ENCODE measurements at places on chromosomes 3 and 15.
A peak's percentile ranks its signal among the peaks of the same experiment; 100 is the strongest.

DNA sequence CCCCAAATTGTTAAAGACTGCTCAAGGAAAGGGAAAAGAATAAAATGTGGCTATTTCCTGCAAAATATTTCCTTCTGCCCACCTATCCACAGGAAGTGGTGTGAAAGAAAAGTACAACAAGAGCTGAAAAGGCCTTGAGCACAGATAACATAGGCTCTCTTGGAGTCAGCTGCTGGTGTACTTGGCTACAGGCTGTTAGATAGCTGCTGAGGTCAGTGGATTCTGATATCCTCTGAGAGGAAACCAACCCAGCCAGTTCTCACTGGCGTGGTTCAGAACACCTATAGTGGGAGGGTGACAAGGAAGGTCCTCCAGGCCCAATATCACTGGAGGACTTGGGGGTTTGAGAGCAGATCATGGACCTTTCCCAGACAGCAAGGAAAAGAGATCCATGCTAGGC is 124.4 kb upstream of the GAP43 start:
- DNase-seq: no peak

DNA sequence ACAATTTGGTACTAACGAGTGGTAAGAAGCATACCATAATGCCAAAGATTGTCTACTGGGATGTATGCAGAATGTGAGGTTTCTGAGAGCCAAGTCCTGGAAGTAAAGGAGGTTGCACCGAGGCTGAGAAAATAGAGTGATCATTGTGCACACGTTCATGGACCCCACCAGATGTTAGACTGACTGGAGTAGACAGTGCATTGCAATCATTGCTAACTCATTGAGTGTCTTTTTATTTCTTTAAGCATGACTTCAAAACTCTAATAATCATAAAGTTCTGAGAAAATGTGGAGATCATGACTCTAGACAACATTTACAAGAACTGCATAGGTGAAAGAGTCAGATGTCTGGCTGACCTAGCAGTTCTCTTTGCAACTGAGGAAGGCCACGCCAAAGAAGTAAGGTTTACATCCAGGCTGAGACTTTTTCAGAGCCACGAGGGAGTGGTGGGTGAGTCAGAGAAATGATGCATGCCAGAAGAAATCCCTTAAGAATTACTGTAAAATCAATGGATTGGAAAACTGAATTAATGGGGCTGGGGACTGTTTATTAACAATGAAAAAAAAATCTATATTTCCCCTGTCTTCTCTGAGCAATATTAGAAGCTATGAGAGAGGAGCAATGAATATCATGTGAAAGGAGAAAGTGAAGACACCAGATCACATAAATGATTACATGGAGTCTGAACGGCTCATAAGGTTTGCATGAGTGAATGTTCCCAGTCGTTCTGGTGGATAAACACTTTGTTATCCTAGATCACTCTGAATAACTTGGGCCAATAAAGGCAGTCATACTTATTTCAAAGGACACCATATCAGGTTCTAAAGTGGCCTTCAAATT is 76.0 kb upstream of the SLC25A26 start:
- DNase-seq: no peak

- no peak for DNase-seq
Measured at GRCh38 chr3:9216736-9217135, 32.7 kb downstream of the SRGAP3 start.

DNA sequence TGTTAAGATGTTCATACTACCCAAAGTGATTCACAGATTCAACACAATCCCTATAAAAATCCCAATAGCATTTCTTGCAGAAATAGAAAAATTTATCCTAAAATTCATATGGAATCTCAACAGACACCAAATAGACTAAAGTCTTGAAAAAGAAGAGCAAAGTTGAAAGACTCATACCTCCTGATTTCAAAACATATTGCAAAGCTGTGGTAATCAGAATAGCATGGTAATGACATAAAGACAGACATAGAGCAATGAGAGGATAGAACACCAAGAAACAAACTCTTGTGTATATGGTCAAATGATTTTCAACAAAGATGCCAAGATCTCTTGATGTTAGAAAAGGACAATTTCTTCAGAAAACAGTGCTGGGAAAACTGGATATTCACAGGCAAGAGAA is 8.3 kb downstream of the GLB1 start:
- DNase-seq: no peak

DNA sequence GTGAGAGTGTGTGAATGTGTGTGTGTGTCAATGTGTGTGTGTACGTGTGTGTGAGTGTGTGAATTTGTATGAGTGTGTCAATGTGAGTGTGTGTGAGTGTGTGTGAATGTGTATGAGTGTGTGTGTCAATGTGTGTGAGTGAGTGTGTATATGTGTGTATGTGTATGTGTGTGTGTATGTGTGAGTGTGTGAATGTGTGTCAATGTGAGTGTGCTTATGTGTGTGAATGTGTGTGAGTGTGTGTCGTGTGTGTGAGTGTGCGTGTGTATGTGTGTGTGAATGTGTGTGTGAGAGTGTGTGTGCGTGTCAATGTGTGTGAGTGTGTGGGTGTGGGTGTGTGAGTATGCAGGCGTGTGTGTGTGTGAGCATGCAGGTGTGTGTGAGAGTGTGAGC is 93.5 kb upstream of the ALDH1A3 start:
- DNase-seq: no peak

GRCh38 chr3:122793568-122794416 is at the start of gene HSPBAP1:
TSS of gene HSPBAP1 (minus strand) at chr3:122793831. CDS start at chr3:122793680, 151 bp downstream.
- peak; percentile 92 for DNase-seq

- DNase-seq: no peak
Measured at GRCh38 chr3:102057781-102058421, 208.6 kb downstream of the NFKBIZ start.

DNA sequence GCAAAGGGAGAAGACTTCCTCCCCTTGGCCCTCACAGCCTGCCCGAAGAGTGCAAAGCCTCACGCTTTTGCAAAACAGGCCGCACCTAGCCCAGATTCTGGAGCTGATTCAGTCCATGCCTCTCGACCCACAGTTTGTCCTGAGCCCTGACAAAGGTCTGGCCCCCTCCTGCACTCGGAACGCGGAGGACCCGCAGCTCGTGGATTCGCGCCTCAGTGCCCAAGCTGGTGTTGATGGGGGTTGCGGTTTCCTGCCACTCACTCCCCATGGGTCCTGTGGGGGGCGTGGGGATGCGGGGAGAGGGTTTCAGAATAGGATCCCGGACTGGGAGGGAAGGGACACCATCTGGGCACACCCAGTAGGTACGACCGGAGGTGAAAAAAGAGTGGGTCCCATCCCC is 594 bp upstream of the CRABP1 start:
- DNase-seq: no peak

DNA sequence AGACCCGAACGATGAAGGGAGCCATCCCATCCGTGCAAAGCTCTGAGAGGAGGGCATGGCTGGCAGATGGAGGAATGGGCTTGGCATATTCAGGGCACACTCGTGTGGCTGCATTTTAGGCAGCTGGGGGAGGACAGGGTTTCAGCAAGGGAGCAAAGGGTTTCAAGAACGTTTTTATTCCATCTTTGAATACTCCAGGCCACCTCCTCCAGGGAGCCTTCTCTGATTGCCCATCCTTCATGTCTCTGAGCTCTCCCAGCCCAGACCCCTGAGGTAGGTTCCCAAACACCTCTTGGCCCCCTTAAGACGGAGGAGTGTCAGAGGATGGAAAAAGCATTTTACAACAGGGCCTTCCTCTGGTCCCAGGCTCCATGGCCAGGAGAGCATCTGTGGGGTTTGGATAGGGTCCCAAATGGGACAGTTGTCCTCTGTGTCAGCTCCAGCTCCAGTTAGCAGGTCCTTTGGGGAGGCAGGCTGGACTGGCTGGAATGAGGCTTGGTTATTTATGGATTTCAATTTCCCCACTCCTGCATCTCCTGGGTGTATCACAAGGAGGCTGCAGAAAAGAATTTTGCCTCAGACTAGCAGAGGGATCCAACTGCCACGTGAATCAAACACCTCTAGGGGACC is 17.7 kb upstream of the SLC6A1 start:
- no peak for DNase-seq

Measured in Caco-2 (cell line).